Activated CD4-positive, alpha-beta T cell treated with anti-CD3 and anti-CD28 coated beads, Interleukin-2, amount 10 ng/mL, durations not matched to agents 7 days and 5 days (primary cell): ENCODE measurements at places on chromosomes 7 and 10. TPM values are rescaled to one million over a fixed set of nuclear protein-coding genes. Genes with fewer than 3 reads are reported as not detected.

- no peak overlapping the region for H3K27ac ChIP-seq
- no peak overlapping the region for H3K4me3 ChIP-seq
- DNase-seq, result no peak
- no peaks in the 10 kb centered on the region for H3K36me3 ChIP-seq
Measured at GRCh38 chr7:52311886-52312285, 723.5 kb upstream of the POM121L12 start.

- no peak for DNase-seq
- no peaks in the 10 kb centered on the region for H3K27me3 ChIP-seq
Measured at GRCh38 chr7:31805209-31805818, 118.3 kb downstream of the PPP1R17 start.

The TFR2 gene
- total RNA-seq, result 9.8 TPM

The GDF2 gene
- not detected for total RNA-seq

DNA sequence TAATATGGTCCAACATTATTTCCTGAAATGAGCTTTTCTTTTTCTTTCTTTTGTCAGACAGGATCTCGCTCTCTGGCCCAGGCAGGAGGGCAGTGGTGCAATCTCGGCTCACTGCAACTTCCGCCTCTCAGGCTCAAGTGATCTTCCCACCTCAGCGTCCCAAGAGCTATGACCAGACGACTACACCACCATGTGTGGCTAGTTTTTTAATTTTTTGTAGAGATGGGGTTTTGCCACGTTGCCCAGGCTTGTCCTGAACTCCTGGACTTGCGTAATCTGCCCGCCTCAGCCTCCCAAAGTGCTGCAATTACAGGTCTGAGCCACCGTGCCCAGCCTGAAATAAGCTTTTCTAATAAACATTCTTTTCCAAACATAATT, 48.6 kb downstream of the CUL2 start:
- H3K4me1 ChIP-seq, result no peaks in the 10 kb centered on the region
- no peak overlapping the region for H3K4me3 ChIP-seq
- DNase-seq, result no peak
- H3K36me3 ChIP-seq, result peaks cover 46% of the 10 kb centered on the region
- no peaks in the 10 kb centered on the region for H3K27me3 ChIP-seq

DNA sequence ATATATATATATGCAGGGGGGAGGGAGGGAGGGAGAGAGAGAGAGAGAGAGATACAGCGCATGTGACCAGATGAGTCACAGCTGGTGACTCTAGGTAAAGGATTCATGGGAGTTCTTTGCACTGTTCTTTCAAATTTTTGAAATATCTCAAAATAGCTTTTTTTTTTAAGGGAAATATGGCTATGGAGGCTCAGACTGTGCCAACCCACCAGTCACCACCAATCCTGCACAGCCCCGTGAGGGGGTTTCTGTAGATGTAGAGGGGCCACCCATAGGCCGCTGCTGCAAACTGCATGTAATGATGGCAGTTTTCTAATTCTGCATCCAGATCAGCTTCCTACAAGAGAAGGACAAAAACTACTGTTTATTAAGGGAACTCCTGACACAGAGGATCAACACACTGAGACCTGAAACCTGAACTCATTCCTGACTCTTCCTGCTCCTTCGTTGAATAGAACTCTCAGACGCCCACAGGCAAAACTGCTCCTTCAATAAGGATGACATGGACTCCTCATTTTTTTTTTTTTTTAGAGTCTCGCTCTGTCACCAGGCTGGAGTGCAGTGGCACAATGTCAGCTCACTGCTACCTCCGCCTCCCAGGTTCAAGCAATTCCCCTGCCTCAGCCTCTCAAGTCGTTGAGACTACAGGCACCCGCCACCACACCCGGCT, 17.3 kb downstream of the DAGLB start:
- peak overlapping the region; percentile 26 for H3K27ac ChIP-seq
- peaks cover 25% of the 10 kb centered on the region for H3K36me3 ChIP-seq
- no peaks in the 10 kb centered on the region for H3K27me3 ChIP-seq

DNA sequence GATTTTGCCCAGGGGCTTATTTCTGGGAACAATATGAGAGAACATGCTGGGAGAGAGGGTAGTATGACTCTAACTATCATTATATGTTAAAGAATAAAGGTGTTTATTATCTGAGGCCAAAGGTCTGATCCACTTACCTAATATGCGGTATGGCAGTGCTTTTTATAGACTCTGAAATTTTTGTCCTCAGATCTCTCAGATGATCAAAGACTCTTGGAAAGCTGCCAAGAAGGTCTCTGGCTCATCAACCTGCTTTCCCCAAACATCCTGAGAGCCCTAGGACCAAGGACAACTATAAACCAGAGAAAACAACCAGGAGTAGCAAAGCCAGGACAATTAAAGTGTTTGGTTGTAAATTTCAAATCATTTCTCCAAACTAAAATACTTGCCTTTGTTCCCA, 255.7 kb upstream of the LRRN3 start:
- DNase-seq, result no peak
- H3K4me3 ChIP-seq, result no peak overlapping the region
- no peak overlapping the region for H3K27ac ChIP-seq

The HACD1 gene
- 0.69 TPM for total RNA-seq

The MYH16 gene
- not detected for total RNA-seq

The EGFR gene
- total RNA-seq, result not detected

The ZNF107 gene
- 25.6 TPM for total RNA-seq

- no peak for DNase-seq
- H3K4me3 ChIP-seq, result no peak overlapping the region
- no peaks in the 10 kb centered on the region for H3K4me1 ChIP-seq
- H3K27ac ChIP-seq, result no peak overlapping the region
- H3K27me3 ChIP-seq, result peaks cover 10% of the 10 kb centered on the region
Measured at GRCh38 chr10:98377536-98377935, 37.4 kb downstream of the PYROXD2 start.

DNA sequence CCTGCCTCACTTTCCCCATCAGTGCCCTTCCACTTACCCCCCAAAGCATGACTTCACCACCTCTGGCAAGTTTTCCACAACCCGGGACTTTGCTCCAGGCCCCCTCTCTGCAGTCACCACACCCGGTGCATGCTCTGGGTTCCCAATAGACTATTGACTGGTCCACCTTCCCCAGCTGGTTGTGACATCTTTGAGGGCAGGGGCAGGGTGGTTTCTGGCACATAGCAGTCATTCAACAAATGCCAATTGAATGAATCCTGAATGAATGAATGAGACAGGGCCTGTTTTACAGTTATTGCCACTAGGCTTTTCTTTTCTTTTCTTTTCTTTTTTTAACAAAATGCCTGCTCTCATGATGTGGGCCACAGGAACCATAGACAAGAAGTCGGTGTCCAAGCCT, 28.8 kb upstream of the DOCK1 start:
- H3K27me3 ChIP-seq, result no peaks in the 10 kb centered on the region
- no peak overlapping the region for H3K4me3 ChIP-seq
- H3K36me3 ChIP-seq, result no peaks in the 10 kb centered on the region

DNA sequence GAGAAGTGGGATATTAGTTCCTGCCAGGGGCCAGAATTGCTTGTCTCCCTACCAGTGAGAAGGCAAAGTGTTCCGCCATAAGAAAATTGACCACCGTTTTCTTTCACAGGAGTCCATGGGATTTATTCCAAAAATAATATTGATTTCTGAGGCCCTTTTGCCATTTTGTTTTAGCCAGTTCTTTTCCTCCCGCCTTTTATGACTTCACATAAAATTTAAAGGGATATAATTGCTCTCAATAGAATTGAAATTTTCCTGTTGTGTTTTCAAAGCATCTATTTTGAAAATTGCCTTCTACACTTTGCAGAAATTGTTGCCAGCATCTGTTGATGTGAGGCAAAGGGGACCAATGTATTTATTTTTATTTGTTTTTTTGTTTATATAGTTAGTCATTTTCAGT, 53.6 kb downstream of the PLCE1 start:
- no peak overlapping the region for H3K4me3 ChIP-seq
- peaks cover 12% of the 10 kb centered on the region for H3K27me3 ChIP-seq
- no peak for DNase-seq

The CCDC3 gene
- total RNA-seq, result 0.12 TPM

DNA sequence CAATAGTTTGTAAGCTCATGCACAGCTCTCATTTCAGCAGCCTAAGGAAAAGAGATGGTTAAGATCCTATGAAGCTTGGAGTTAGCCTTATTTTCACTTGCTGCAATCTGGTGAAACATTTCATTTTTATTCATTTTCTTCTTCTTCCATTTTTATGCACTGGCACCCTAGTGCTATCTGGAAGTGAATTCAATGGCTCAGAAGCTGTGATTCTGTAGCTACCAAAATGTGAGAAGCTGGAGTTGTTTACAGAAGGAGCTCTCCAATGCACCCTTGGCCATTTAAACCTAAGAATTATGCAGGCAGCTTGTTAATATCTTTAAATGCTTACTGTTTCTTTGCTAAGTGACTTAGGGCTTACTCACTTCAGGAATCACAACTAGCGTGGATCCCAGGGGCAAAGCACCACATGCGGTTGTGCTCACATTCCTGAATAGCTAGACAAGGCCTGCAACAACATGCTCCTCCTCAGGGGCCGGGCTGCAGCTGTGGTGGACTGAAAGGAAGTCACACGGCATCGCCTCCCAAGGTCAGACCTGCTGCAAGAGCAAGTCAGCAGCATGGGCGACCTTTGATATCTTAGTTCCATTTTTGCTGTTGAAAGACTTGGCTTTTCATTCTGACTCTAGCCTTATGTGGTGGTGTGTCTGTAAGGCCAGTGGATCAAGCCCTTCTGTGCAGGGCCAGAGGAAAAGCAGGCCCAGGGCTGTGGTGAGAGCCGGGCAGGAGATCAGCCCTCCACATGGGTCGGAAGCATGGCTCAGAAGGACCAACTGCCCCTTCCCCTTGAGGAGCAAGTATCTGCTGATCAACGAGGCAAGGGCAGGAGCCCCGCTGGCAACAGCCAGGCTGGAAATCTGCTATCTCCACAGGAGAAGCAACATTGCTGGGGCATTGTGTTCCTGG, 91.9 kb upstream of the MBL2 start:
- no peak overlapping the region for H3K4me3 ChIP-seq
- no peak overlapping the region for H3K27ac ChIP-seq
- no peak for DNase-seq
- no peaks in the 10 kb centered on the region for H3K27me3 ChIP-seq
- H3K4me1 ChIP-seq, result no peaks in the 10 kb centered on the region

The MMRN2 gene
- total RNA-seq, result not detected

The UNC5B gene
- not detected for total RNA-seq

GRCh38 chr10:24908793-24909423, 43.5 kb downstream of the PRTFDC1 start:
- H3K4me1 ChIP-seq, result peaks cover 7% of the 10 kb centered on the region
- no peak overlapping the region for H3K4me3 ChIP-seq
- H3K27me3 ChIP-seq, result no peaks in the 10 kb centered on the region

The ADIRF gene
- total RNA-seq, result not detected

- peaks cover 23% of the 10 kb centered on the region for H3K4me1 ChIP-seq
- H3K36me3 ChIP-seq, result no peaks in the 10 kb centered on the region
- H3K4me3 ChIP-seq, result no peak overlapping the region
- H3K27me3 ChIP-seq, result no peaks in the 10 kb centered on the region
- DNase-seq, result no peak
Measured at GRCh38 chr10:14728346-14728745, 46.4 kb downstream of the FAM107B start.

The MRPS16 gene
- total RNA-seq, result 91.3 TPM

DNA sequence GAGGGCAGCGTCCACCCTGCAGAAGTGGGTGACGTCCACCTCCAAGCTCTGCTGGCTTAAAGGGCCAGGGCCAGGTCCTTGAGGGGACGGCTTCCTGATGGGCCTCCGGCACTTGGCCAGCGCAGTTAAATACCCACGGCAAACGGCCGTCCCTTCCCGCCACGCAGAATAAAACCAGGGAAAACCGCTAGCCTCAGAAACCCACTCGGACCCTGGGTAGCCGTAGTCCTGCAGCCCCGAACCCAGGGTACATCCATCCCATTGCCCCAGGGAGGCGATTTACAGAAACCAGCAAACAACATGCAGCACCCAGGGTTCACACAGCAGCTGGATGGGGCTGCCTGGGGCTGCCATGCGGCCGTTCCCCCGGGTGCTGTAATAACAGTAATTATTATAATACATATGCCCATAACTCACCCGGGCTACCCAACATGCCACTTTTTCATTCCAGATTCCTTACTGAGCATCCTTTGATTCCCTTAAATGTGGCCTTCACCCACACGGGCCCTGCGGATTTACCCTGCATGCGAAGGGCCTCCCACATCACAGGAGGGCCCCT, 81.5 kb upstream of the PDGFA start:
- H3K27me3 ChIP-seq, result no peaks in the 10 kb centered on the region
- DNase-seq, result no peak
- peak overlapping the region; percentile 97 for H3K27ac ChIP-seq
- H3K36me3 ChIP-seq, result peaks cover 20% of the 10 kb centered on the region
- H3K4me3 ChIP-seq, result peak overlapping the region; percentile 25
- H3K4me1 ChIP-seq, result peaks cover 57% of the 10 kb centered on the region

GRCh38 chr7:111290419-111290818, 199.5 kb downstream of the LRRN3 start:
- no peaks in the 10 kb centered on the region for H3K4me1 ChIP-seq
- H3K36me3 ChIP-seq, result no peaks in the 10 kb centered on the region
- H3K27ac ChIP-seq, result no peak overlapping the region
- DNase-seq, result no peak
- H3K4me3 ChIP-seq, result no peak overlapping the region
